ENCODE measurements at places on chromosomes 3 and 15.

GRCh38 chr3:112500621-112501020 is 1.3 kb upstream of the BTLA start:
- no peak for DNase-seq

DNA sequence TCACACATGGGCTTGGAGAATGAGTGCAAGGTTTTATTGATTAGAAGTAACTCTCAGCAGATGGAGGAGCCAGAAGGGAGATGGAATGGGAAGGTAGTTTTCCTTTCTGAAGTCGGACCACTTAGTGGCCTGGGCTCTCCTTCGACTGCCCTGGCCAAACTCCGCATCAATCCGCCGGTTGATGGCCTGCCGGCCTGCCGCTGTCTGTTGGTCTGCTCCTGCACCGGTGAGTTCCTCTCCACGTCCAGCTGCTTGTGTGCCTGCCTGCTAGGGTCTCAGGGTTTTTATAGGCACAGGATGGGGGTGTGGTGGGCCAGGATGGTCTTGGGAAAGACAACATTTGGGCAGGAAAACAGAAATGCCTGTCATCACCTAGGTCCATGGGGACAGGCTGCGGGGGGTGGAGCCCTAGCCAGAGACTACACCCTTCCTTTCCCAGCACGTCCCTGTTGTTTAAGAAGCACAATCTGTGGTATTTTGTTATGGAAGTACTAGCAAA is 837.0 kb downstream of the PDCD6IP start:
- DNase-seq = no peak

DNA sequence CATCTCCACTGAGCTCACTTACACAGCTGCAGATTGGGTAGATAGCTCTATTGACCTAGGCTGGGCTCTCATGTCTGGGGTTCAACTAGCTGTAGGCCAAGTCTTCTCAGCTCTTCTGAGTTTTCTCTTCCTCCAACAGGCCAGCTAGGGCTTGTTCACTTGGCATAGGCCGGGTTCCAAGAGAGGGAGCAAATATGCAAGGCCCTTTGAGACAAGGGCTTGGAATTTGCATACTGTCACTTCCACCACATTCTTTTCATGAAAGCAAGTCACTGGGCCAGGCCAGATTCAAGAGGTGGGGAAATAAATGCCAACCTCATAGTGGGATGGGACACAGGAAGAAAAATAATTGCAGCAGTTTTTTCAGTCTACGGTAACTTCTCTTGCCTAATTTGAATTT is 25.2 kb downstream of the PIGB start:
- DNase-seq = no peak

- no peak for DNase-seq
These were observed 130.5 kb upstream of the LMCD1 start for GRCh38 chr3:8371085-8371551.

DNA sequence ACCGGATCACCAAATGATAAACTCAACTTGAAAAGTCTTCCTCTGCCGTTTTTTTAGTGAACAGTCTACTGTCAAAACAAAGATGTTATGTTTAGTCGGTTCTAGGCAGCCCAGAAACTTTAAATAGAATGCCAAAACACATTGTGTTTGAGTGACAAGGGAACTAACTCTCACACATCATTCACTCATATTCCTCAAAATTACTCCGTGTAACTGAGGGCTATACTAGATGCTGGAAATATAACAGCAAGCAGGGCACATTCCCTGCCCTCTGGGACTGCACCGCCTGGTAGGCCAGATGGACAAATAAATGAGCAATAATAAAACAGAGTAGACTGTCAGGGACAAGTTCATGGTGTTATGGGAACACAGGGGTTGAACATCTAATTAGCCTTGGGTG is 251.4 kb downstream of the MAGI1 start:
- no peak for DNase-seq

- no peak for DNase-seq
These were observed 379.7 kb upstream of the PROK2 start for GRCh38 chr3:72164635-72164978.

- peak; percentile 42 for DNase-seq
These were observed 5.7 kb upstream of the DYNLT2B start for GRCh38 chr3:196323691-196324090.

DNA sequence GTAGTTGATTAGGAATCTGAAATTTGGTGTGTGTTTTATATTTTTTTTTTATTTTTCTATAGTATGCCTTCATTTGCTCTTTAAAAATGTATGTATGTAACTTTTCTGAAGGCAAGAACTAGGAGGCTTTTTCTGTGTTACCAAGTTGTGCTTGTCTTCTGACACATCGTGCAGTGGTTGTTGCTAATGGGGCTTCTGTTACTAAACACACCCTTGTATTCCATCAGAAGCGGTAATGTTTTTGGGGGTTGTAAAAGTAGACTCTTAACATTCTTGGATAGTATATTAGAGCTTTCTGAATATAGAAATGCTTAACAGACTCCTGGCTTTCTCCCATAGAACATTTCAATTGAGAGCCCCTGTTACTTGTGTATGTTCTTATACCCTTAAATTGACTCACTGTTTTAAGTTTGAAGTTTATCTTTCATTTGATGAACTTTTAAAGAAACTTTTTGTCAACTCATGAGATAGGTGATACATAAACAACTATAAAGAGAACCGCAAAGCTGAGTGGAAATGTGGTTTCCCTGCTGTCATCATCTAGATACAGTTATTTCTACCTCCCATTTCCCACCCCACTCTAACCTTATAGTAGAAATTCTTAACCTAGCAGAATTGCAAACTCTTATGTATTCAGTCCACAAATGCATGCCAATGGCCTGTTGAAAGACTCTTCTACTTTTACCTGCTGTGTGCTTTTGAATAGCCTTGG is 2.5 kb downstream of the TIPARP start:
- no peak for DNase-seq

DNA sequence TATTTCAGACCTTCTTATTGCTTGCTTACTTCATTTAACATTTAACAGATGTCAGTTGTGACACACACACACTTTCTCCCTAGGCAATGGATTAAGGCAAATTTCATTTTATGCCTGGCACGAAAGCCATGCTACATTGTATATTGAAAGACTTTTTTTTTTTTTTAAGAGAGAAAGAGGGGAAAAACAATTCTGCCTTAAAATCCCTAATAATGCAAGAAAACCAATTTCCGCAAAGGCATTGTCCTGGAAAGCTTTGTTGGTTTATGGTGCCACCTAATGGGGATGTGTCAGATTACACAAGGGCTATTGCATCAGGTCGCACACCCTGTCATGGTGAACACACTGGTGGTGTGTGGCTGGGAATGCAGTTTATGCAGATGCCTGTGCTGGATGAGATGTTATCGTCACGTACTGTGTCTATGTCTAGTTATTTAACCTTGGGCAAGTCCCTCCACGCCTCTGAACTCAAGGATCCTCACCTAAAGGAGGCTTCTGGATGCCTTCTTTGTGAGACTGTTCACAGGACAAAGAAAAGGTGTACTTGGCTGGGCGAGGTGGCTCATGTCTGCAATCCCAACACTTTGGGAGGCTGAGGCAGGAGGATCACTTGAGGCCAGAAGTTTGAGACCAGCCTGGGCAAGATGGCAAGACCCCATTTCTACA is 37.3 kb upstream of the RFTN1 start:
- DNase-seq = peak; percentile 85

DNA sequence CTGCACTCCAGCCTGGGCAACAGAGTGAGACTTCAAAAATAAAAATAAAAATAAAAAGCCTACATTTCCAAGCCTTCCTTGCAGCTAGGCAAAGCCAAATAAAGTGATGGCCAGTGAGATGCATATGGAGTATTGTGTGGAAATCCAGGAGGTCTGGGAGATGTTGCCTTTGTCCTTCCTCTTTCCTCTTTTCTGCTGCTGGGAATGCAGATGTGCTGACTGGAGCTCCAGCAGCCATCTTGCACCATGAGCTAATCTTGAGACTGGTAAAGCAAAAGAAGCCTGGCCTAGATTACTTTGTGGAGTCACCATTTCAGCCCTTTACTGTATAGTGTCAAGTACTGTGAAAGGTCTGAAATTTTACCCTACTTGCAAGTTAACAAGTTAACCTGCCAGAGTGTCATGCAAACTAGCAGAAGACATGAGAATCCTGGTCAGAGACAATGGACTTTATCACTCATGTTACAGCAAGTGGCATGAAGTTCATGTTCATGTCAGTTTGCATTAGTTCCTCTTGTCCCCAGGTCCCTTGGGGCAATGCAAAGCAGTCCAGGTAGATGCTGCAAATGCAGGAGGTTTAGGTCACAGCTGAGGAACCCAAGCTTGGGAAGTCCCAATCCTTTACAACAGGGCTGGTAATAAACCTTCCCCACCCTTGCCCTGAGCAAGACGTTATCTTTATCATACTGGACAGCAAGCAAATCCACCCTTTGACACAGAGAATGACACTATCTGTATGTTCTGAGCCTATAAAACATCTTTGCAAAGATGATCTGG is 103.1 kb downstream of the TLE3 start:
- no peak for DNase-seq

DNA sequence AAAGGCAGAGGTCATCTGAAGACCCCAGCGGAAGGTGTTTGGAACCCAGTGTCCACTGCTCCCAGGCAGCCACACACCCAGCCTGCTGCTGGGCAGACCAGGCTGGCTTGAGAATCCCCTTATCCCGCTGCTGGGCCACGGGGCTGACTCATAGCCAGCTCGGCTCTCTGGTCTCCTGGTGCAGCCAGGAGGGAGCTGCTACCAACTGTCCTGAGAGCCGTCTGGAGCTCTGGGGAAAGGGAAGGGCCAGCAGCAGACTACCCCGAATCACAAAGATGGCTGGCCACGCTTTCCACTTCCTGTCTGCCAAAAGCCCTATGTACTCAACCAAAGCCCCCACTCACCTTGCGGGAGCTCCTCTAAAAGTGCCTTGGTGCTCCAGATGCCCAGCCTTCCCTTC is 38.3 kb downstream of the WHAMM start:
- no peak for DNase-seq

DNA sequence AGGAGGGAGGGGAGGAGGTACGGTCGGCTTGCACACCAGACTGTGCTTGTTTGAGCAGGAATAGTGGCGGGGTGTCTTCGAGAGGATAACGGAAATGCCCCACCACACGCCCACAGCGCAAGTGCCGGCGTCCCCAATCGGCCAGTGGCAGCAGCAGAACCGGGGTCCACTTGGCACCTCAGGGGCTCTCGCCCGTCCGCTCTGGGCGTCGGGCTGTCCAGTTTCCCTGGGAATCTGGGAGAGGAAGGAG is 53.7 kb downstream of the CCDC54 start:
- no peak for DNase-seq

DNA sequence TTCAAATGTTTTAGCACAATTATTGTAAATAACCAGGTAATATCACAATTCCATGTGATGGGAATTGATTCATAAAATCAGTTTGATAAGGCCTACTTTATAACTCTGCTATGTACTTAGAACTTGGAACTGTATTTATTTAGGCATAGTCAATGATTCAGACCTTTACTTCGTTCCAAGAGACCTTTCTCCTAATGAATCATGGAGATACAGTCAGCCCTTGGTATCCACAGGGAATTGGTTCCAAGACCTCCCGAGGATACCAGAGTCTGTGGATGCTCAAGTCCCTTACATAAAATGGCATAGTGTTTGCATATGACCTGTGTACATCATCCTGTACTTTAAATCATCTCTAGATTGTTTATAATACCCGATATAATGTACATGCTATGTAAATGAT is 60.8 kb upstream of the UMPS start:
- no peak for DNase-seq

GRCh38 chr3:53131096-53131495 is 861 bp upstream of the RFT1 start:
- DNase-seq = no peak

DNA sequence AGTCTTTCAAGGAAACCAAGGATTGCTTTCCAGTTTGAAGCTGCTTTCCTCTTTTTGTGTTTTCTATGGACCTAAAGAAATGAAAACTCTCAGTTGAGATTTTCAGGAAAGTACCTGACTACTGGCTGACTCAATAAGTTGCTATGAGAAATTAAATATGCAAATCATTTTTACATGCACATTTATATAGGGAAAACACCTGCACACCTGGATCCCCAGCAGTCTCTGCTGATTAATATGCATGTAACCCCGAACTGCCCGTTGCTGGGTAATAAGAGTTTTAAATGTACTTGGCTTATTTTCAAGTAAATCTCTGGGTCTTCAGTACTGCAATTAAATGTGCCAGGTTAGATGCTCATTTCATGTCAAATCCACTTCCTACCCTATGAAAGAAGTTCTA is 77.2 kb downstream of the KBTBD8 start:
- DNase-seq = no peak

DNA sequence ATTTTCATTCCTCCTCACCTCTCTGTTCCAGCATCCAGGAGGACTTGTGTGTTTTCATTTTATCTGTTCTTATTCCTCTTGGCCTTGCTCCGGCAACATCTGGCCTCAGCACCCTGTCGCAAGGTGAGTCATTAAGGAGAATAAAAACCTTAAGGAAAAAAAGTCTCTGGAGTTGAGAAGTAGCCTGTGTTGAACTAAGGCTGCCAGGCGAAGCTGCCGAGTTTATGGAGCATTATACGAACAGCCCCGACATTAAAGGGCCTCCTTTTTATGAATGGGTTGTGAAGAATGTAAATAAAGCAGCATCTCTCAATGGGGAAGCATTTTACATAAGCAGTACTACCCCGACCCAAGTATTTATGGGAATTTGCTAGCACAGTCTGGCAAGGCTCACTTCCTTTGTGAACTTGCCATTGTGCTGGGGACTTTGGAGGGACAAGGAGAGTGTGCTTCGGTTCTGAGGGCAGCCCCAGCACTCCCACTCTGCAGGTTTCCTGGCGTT is 4.7 kb downstream of the BAHD1 start:
- no peak for DNase-seq

DNA sequence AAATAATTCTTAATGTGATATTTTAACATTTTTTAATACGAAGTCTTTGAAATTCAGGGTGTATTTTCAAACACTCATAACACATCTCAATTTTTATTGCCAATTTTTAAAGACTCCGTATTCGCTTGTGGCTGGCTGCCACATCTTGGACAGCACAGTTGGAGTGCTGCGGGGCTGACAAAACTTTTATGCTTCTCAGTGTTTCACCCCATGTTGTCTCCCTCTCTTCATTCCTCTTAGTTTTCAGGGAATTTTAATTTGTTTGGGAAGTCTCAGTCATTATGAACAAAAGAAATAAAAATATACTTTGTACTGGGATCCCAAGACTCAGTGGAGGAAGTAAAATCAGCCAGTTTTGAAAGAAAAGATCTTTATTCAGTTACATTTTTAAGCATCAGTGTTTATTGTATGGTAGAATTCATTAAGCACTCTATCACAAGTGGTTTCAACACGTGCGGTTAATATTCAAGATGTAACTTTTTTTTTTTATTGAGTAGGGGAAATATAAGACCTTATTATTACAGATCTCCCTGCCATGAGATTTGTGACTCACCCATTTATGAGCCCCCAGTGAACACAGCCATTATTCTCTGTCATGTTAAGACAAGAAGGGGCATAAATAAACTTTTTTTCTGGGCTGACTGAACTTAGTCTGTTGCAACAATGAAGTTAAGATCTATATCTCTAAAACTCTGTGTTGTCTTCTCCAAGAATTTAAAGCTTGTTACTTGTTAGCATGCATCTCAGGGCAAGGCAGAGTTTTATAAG is 26.8 kb downstream of the KAT2B start:
- DNase-seq = no peak

DNA sequence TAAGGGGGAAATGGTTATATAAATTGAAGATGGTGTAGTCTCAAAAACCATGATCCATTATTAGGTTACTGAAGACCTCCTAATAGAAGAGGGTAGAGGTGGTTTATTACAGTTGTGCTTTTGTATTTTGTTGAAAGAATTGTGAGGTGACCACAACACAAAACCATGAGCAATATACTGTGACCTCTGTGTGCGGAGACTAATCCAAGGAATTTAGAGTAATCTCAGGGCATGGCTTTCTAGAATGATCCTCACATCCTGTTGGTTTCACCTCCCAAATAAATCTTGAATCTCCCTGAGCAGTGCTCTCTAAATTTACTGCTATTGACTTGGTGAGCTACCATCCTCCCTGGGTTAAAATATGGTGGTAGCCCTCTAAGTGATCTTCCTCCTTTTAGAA is 52.3 kb downstream of the PTPRG start:
- no peak for DNase-seq
